ENCODE measurements at places on chromosomes 16 and 17.

DNA sequence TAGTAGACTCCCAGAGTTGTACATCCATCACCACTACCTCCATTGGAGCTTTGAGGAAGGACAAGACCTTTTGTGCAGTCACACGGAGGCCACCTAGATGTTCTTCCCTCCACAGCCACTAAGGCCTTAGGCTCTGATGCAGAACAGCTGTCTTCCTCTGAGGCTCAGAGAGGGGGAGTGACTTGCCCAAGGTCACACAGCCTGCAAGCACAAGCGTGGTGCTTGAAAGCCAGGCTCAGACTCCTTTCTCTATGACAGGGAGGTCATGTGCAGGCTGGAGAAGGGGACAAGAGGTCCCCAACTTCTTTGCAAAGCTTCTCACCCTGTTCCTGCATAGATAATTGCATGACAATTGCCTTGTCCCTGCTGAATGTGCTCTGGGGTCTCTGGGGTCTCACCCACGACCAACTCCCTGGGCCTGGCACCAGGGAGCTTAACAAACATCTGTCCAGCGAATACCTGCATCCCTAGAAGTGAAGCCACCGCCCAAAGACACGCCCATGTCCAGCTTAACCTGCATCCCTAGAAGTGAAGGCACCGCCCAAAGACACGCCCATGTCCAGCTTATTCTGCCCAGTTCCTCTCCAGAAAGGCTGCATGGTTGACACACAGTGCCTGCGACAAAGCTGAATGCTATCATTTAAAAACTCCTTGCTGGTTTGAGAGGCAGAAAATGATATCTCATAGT, 12.7 kb downstream of the SCGB1C2 start:
- DNase-seq: no peak

GRCh38 chr16:54446639-54447038, 160.1 kb upstream of the IRX3 start:
- peak; percentile 88 for DNase-seq

- DNase-seq: no peak
These were observed 24.8 kb downstream of the CCR7 start for GRCh38 chr17:40540448-40540847.

GRCh38 chr17:1473170-1473569, 17.1 kb upstream of the CRK start:
- DNase-seq: no peak

GRCh38 chr17:47277921-47278320, 24.3 kb downstream of the ITGB3 start:
- DNase-seq: peak; percentile 49

GRCh38 chr16:57485916-57486857, at the start of gene DOK4:
Gene DOK4 (minus strand): TSS chr16:57486493. CDS start chr16:57479507, 6,986 bp downstream.
- DNase-seq: peak; percentile 55

DNA sequence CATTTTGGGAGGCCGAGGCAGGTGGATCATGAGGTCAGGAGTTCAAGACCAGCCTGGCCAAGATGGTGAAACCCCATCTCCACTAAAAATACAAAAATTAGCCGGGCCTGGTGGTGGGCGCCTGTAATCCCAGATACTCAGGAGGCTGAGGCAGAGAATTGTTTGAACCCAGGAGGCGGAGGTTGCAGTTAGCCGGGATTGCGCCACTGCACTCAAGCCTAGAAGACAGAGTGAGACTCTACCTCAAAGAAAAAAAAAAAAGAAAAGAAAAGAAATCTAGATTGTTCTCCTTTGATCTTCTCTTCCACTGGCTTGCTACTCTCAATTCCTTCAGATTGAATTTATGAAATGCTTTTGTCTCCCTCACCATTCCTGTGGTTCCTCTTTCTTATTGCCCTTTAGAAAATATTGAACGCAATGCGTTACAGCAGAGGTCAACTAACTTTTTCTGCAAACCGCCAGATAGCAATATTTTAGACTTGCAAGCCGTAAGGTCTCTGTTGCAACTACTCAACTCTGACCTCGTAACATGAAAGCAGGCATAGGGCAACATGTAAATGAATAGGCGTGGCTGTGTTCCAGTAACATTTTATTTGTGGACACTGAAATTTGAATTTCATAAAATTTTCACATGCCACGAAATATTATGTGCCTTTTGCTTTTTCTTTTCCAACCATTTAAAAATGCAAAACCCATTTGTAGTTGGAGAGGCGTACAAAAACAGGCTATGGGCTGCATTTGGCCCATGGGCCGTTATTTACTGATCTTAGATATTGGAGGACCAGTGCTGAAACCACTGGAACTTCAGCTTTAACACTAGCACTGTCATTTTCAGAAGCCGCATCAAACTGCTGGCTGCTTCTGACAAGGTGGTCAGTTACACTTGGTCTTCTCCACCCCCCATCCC, 24.8 kb downstream of the PITPNC1 start:
- no peak for DNase-seq

- peak; percentile 67 for DNase-seq
These were observed 722 bp upstream of the TIMP2 start for GRCh38 chr17:78925662-78926555.

DNA sequence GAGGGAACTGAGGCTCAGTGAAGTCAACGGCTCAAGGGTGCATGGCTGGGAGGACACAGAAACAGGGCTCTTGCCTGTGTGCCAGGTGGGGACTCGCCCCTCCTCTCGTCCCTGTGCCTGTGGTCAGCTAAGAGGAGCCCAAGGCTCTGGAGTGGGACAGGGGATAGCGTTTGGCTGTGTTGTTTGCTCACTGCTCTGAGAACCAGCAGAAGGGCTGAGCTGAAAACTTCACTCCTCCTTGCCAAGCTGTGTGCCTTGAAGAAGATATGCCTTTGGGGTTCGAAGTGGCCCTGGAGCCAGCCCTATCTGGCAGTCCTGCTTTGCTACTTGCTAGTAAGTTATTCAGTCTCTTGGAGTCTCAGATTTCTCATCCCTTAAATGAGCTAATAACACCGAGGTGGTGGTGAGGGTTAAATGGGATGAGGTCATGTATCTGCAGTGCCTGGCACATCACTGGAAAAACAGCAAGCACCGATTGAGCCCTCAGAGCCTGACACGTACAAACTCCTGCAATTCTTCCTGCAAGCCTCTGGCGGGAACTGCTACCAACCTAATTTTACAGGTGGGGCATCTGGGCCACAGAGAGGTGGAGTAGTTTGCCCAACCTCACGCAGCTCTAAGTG, 17.7 kb downstream of the FOXL1 start:
- peak; percentile 53 for DNase-seq

DNA sequence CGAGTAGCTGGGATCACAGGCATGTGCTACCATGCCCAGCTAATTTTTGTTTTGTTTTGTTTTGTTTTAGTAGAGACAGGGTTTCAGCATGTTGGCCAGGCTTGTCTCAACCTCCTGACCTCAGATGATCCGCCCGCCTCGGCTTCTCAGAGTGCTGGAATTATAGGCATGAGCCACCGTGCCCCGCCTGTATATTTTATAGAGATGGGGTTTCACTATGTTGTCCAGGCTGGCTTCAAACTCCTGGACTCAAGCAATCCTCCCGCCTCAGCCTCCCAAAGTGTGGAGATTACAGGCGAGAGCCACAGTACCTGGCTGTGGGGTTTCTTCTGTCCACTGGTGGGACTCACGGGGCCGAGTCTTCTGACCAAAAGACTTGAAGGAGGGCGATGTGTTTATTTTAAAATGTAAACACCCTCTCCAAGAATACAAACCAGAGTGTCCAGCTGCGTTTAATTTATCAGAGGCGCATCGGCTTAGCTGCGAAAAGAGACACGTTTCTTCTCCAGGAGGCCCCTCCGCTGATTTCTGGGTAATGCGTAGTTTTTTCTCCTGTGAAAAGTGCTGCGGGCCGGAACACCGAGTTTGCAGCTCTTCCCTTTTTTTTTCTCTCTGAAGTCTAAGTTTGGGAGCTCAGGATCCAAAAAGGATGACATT, 86.9 kb upstream of the CIBAR2 start:
- no peak for DNase-seq

GRCh38 chr16:50669741-50670140, 11.4 kb downstream of the SNX20 start:
- DNase-seq: no peak

DNA sequence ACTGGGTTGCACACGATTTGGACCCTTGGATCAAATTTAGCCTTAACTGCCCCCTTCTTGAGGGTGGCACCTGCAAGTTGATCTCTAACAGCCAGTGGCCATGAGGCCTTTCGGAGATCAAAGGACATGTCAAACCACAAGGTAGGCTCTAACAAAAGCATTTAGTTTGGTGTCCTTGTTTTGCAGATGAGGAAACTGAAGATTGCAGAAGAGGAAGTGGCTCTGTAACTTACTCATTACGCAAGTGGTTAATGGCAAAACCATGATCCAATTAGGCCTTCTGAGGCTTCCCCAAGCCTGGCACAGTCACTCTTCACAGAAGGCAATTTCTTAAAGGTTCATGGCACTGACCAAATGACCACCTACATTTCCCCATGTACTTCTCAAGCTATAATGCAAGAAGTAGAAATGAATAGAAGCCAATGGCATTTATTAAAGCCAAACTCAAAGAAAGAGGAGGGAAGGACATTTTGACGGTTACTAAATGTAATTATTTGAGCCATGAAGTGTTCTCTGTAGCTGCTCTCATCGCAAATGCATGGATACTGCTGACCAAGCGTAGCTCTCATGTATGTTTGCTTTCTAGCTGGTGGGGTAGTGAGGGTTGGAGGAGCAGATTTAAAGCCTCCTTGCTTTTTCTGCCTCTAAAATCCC, 32.8 kb upstream of the ABCC12 start:
- DNase-seq: peak; percentile 16

- no peak for DNase-seq
These were observed 28.2 kb downstream of the NEUROD2 start for GRCh38 chr17:39579318-39580081.

- DNase-seq: peak; percentile 90
These were observed 885 bp upstream of the VASN start for GRCh38 chr16:4370570-4371356.

- no peak for DNase-seq
These were observed 1.6 kb upstream of the ARMC7 start for GRCh38 chr17:75108193-75108592.

- DNase-seq: no peak
These were observed 6.1 kb upstream of the CHST6 start for GRCh38 chr16:75501359-75501758.

- no peak for DNase-seq
These were observed 5.5 kb downstream of the IGSF6 start for GRCh38 chr16:21646721-21647561.

DNA sequence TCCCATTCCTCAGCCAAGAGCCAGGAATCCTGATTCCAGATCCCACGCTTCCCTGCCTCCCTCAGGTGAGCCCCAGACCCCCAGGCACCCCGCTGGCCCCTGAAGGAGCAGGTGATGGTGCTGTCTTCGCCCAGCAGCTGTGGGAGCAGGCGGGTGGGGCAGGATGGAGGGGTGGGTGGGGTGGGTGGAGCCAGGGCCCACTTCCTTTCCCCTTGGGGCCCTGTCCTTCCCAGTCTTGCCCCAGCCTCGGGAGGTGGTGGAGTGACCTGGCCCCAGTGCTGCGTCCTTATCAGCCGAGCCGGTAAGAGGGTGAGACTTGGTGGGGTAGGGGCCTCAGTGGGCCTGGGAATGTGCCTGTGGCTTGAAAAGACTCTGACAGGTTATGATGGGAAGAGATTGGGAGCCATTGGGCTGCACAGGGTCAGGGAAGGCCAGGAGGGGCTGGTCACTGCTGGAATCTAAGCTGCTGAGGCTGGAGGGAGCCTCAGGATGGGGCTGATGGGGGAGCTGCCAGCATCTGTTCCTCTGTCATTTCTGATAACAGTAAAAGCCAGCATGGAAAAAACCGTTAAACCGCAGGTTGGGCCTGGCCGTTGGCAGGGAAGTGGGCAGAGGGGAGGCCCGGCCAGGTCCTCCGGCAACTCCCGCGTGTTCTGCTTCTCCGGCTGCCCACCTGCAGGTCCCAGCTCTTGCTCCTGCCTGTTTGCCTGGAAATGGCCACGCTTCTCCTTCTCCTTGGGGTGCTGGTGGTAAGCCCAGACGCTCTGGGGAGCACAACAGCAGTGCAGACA, at the start of gene SPN:
SPN (plus strand) TSS at position 232 of the 791 bp plus-strand sequence; CDS start at position 714, 482 bp downstream.
- no peak for DNase-seq

GRCh38 chr17:50668025-50668837, 33.5 kb downstream of the ABCC3 start:
- peak; percentile 57 for DNase-seq

GRCh38 chr17:1264196-1264595, 6.0 kb upstream of the BHLHA9 start:
- no peak for DNase-seq

DNA sequence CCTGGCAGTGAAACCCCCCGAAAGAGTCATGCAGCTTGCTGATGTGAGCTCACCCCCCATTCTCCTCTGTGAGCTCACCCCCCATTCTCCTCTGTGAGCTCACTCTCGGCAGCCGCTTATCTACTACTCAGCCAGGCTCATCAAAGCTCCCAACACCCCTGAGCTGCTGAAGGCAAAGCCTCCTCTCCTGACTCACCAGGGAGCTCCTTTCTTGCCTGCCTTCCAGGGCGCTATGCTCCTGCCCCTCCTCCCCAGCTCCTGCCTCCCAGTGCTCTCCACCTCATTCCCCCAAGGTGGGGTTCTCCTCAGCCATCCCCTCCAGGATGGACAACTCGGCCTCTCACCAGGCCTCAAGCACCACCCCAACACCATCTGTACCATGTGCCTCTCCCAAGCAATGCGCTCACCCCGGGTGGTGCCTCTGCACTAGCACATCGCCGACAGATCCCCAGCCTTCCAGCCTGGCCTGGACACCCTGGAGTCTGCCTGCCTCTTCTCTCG, 27.7 kb upstream of the FAAP100 start:
- peak; percentile 89 for DNase-seq

GRCh38 chr17:8137645-8138373, 13.9 kb upstream of the HES7 start:
- DNase-seq: no peak

DNA sequence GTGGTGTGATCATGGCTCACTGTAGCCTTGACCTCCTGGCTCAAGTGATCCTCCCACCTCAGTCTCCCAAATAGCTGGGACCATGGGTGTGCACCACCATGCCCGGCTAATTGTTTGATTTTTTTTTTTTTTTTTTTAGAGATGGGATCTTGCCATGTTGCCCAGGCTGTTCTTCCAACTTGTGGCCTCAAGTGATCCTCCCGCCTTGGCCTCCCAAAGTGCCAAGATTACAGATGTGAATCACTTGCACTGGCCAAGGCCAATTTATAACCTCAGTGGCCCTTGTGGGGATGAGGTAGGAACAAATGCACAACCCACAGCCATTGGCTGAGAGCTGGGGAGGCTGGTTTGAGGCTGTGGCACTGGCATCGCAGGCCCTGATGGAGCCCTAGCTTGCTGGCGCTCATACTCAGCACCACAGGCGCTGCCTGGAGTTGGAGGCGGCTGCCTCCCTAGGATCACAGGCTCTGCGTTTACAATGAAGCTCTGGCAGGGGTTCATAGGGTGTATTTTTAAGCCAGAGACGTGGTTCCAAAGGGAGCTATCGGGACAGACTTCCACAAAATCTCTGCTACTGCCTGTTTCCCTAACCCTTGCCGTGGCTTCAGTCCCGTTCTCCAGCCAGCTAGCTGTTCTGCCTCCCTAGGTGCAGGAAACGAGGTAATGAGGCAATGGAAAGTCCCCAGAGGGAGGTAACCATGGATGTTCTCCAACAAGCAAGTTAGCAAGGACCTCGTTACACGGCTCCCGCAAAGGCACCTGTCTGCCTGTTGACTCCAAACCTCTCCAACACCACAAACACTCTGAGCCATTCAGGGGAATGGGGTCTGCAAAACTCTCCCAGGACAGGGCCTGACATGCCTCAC, 2.9 kb downstream of the ABCA3 start:
- no peak for DNase-seq

- DNase-seq: no peak
These were observed 84.8 kb downstream of the ENGASE start for GRCh38 chr17:79159471-79159870.

All from amniotic epithelial cell (primary cell).